Activated CD8-positive, alpha-beta T cell treated with anti-CD3 and anti-CD28 coated beads, Interleukin-2, amount 10 ng/mL, durations not matched to agents 7 days and 5 days (primary cell): ENCODE measurements at places on chromosomes 4 and X. TPM values are rescaled to one million over a fixed set of nuclear protein-coding genes. Genes with fewer than 3 reads are reported as not detected.

DNA sequence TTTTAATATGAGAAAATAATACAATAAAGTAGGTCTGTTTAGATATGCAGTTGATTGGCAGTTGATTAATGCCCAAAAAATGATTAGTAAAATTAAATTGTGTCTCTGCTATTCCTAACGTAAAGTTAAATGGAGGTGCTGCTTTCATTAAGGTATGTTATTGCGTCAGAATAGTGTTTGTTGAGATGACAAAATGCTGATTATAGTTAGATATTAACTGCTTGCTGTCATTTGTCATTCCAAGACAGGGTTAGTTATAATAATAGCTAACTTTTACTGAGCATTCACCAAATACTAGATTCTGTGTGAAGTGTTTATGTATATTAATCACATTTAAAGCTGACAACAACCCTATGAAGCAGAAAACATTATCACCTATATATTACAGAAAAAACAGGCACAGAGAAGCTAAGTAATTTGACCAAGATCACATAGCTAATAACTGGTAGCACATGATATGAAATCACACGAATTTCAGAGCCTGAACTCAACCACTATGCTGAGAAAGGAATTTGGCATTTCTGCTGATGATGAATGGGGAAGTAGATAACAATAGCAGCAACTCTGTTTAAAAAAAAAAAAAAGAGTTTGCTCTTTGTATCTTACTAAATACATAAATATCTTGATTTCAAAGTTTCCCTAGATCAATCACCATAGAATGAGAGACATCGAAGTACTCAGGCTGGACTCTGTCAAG, 59.7 kb upstream of the WDR44 start:
- no peak for DNase-seq

DNA sequence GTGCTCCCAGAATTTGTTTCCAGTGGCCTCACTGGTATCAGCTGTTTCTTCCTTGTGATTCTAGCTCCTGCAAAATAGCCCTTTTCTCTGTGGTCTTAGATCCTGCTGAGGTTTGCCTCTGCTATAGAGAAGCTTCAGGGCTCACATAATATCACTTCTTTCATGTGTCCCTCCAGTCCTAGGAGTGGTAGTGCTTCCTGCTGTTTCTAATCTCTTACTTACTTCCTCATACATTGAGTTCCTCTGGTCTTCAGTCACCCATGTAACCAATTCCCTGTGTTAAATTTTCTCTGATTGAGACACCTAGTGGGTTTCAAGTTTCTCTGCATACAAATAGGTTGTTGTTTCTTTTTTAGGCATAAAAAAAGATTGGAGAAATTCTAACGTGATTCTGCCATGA, 1567.9 kb downstream of the ARAP2 start:
- DNase-seq: no peak

DNA sequence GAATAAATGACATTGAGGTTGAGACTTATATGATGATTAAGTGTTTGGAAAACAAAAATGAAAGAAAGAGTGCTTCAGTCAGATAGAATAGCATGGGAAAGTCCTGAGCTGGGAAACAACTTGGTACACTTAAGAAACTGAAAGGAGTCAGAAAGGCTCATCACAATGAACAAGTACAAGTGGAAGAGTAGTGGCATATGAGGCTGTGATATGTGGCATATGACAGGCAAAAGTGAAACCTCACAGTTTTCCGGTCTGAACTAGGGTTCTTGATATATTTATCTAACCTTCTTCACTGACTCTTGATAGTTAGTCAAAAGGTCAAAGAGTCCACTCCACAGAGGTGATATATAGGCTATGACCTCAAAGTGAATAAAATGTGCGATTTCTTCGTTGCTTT, 537.1 kb upstream of the CXorf51A start:
- DNase-seq: no peak

The MAGEE2 gene
- not detected for total RNA-seq

DNA sequence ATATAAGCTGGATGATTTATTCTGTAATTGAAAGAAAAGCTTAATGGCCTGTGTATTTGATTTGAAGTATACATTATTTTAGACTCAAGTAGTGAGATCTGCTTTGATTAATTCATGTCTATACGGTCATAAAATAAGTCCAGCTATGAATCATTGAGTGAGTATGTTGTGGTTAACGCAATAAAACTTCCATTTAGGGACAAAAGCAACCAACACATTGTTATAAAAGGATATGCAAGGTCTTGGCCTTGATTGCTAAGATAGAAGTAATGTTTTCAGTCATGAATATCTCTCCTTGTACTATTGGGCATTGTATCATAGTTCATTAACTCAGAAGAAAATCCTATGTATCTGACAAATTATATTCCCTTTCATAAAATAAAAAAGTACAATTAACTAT, 162.1 kb downstream of the EPHA5 start:
- DNase-seq: no peak

GRCh38 chr4:123952530-123953274, 556.1 kb downstream of the SPRY1 start:
- no peak for DNase-seq

DNA sequence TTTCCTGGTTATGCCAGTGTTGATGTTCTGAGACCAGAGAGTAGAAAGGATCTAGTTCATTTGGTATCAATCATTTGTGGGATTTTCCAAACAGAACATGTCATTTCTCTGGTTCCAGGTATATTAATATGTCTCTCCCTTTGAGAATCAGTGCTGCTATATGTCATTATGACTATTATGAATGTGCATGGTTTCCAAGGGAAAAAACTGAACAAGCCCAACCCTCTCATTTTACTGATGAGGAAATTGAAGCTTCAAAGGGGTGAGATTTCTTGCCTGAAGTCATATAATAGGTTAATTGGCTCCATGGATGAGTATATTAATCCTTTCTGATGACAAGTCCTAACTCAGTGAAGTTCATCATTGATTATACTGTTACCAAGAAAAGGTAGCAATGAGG, 31.9 kb downstream of the RUFY3 start:
- DNase-seq: no peak

DNA sequence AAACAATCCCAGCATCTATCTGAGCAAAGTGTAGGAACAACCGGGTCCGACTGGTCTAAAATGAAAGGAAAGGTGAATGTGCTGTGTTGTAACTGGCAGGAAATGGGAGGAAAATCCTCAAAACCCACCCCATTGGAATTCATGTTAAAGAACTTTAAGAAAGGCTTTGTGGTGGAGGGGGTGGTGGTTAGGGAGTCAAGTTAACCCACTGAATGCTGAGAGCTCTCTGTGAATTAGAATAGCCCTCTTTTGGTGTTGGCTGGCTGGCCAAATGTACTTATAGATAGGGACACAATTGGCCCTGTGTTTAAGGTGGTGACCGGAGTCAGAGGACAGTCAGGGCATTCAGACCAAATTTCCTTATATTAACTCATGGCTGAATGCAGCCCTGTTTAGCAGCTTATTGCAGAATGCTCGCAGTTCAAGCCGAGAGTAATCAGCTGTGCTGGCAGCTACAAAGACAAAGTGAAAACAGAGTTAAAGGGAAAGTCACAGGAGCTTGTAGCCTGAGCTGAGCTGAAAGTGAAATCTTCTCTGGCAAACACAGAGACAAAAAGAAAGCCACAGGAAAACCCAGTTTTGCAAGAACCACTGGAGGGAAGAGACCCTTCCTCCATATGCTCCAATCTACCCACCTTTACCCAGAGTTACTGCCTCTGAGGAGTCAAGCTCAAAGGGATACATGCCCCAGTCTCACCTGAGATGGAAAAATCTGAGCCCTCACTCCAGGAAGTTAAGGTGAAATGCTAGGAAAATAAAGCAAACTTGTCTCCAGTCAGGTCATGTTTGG, 38.5 kb upstream of the UGT2B7 start:
- DNase-seq: no peak

DNA sequence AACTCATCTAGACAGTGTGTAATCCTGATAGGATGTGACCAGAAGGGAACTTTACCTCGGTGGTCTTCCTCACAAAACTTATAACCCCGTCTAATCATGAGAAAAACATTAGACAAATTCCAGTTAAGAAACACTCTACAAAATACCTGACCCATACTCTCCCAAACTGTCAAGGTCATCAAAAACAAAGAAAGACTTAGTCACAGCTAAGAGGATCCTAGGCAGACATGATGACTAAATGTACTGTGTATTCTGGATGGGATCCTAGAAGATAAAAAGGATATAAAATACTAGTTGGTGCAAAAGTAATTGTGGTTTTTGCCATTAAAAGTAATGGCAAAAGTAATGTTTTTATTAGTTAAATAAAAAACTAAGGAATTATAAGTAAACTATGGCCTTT, 81.6 kb downstream of the DTHD1 start:
- DNase-seq: no peak
